ENCODE measurements at places on chromosomes 2 and 18.

GRCh38 chr2:1584691-1585485 lies 159.4 kb downstream of the PXDN start:
- DNase-seq, result no peak
- peaks cover 60% of the 10 kb centered on the region for H3K27me3 ChIP-seq
- no peak overlapping the region for H3K27ac ChIP-seq
- H3K4me1 ChIP-seq, result peaks cover 5% of the 10 kb centered on the region
- peaks cover 6% of the 10 kb centered on the region for H3K36me3 ChIP-seq

- H3K4me3 ChIP-seq, result no peak overlapping the region
- DNase-seq, result no peak
- peaks cover 24% of the 10 kb centered on the region for H3K4me1 ChIP-seq
- peak overlapping the region; percentile 87 for H3K27ac ChIP-seq
- H3K36me3 ChIP-seq, result peaks cover 5% of the 10 kb centered on the region
- no peaks in the 10 kb centered on the region for H3K27me3 ChIP-seq
Observed at GRCh38 chr2:39380525-39381150, 56.4 kb downstream of the MAP4K3 start.

- H3K36me3 ChIP-seq, result peaks cover 24% of the 10 kb centered on the region
- H3K4me1 ChIP-seq, result peaks cover 14% of the 10 kb centered on the region
- H3K27ac ChIP-seq, result no peak overlapping the region
Observed at GRCh38 chr2:2777213-2777612, 446.1 kb upstream of the MYT1L start.

GRCh38 chr2:27378809-27379290 lies 1.7 kb downstream of the ZNF513 start:
- no peak for DNase-seq
- no peaks in the 10 kb centered on the region for H3K27me3 ChIP-seq
- H3K4me1 ChIP-seq, result peaks cover 34% of the 10 kb centered on the region
- H3K36me3 ChIP-seq, result peaks cover under 1% of the 10 kb centered on the region
- peak overlapping the region; percentile 25 for H3K4me3 ChIP-seq
- H3K27ac ChIP-seq, result peak overlapping the region; percentile 97

All from naive B cell (primary cell).